C1 segment of cervical spinal cord (tissue), 14 donors: ENCODE measurements at places on chromosomes 4 and X.

DNA sequence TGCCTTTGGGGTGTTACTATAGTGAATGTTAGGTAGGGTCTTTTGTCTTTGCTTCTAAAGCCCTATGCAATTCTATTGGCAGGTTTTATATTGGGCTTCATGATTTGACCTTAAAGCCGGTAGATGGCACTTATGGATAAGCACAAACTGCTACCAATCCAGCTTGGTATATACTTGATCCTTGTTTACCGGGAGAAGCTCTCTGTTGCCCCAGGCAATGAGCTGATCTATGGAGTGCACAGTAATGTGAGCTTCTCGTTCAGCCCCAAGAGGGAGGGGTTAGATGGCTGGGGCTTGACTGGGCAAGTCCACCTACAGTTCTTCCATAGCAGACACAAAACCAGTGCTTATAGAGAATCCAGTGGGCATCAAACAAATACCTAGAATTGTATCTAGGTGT is 287.2 kb upstream of the CT83 start:
- DNase-seq = no peak

DNA sequence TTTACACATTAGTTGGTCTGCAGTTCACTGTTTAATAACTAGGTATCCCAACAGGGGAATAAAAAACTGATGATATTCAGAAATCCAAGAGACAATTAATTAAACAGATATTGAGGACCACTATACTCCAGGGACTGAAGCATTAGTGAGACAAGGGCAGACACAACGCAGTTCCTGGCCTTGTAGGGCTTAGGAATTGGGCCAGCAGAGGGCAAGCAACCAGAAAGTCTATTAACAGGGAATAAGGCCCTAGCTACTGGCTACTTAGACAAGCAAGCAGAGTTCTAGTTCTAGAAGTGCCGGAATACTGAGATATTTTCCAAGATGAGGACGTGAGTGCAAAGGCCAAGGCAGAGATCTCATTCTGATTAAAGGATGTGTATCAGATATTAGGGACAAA is 58.6 kb upstream of the ADGRA3 start:
- no peak for DNase-seq

DNA sequence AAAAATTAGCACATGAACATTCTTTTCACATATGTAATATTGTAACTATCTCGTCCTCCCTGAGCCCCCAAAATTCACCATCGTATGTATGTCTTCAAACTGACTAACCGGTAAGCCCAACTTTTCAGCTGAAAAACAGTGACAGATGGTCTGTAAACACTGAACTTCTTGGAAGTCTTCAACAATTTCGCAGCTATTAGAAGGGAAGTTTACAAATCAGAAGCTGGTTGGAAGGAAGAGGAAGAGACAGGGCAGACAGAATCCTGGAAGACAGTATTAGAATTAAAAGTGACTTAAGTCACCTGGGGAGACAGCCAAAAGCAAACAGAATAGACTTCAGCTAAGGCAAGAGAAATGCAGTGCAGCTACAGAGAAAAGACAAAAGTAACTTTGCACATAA is 858.4 kb downstream of the ADGRL3 start:
- no peak for DNase-seq

GRCh38 chr4:57691370-57691769 is 581.2 kb upstream of the IGFBP7 start:
- DNase-seq = no peak

GRCh38 chr4:54082168-54082567 is 17.8 kb upstream of the CHIC2 start:
- no peak for DNase-seq

DNA sequence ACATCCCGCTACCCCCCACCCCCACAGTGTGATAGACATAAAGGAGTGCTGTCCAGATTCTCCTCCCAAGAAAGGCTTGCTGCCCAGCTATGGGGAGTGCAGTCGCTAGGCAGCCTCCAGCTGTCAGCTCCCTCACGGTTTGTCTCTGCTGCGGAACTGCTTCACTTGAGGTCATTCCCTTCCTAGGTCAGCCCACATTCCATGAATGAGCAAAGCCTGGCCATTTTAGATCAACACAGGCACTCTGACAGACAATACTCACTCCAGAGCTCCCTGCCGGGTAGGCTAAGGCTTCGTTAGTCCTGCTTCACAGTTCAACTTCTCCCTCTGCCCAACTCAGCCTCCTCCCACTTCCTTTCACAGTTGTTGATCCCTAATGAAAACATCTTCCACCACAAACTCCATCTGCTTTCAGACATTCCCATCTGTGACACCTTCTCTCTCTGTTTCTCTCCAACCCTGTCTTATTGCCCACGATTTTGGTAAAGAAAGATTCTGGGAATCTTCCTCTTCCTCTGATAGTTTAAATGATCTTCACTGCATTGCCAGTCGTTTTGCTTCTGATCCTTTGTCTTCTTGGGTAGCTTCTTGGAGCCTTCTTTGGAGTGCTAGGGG is 318.9 kb upstream of the F9 start:
- no peak for DNase-seq

- no peak for DNase-seq
Observed at GRCh38 chrX:17038277-17038676, 91.8 kb downstream of the REPS2 start.

- DNase-seq = no peak
Observed at GRCh38 chrX:124242131-124242530, 90.3 kb upstream of the TEX13D start.

DNA sequence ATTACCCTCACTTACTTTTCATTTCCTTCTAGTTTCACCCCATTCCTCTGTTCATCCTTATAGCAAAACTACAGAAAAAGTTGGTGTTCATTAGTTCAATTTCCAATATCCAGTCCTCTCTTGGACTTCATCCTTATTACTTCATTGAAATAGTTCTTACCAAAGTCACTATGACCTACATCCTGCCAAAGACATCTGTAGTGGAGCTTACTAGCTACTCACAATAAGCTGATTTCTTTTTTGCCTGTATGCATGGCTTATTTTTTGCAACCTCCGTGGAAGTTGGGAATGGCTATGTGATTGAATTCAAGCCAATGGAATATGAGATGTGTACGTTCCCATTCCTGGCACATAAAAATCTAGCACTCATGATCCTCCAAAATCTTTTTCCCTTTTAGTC is 4.6 kb upstream of the CDKL2 start:
- DNase-seq = no peak

GRCh38 chr4:10074767-10075105 is 41.9 kb downstream of the WDR1 start:
- DNase-seq = no peak

GRCh38 chrX:41759817-41760216 is 35.8 kb downstream of the GPR82 start:
- DNase-seq = no peak

DNA sequence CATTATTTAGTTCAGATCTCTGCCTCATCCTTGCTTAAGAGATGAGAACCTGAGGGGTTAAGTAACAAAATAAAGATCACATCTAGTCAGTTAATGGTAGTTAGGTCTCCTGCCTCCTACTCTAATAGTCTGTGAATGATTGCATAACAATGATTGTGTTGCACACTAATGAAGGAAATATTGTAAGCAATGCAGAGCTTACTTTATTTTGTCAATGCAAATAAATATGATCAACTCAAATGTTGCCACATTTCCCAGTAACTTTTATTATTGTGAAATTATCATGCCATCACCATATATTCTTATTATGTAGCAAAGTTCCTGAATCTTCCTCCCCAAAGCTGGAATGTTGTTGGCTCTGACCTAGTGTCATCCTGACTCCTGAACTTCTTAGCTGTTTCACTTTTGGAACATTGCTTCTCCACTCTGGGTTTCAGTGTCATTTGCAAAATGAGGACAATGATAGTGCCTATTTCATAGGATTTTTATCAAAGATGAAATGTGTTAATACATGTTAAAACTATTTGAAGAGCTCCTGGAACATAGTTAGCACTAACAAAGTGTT is 17.0 kb upstream of the GABRA4 start:
- DNase-seq = no peak

DNA sequence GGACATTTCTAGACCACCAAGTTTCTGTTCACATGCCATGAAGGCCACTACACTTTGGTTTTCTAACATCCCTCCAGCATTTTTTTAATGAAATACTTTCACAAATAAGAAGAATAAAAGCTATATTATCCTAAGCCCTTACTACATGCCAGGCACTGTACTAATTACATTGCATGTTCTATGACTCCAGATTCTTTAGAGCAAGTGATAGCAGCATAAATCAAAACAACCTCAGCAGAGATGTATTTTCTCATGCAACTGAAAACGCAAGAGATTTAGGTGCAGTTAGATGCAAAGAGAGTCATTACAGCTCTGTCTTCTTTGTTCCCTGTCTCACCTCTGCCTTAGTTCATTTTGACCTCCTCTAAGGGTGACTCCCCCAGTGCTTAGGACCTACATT is 230.0 kb downstream of the LDB2 start:
- no peak for DNase-seq

- no peak for DNase-seq
Observed at GRCh38 chrX:118988911-118989310, 14.5 kb downstream of the LONRF3 start.

GRCh38 chrX:87636533-87636932 is 118.9 kb downstream of the KLHL4 start:
- DNase-seq = no peak

DNA sequence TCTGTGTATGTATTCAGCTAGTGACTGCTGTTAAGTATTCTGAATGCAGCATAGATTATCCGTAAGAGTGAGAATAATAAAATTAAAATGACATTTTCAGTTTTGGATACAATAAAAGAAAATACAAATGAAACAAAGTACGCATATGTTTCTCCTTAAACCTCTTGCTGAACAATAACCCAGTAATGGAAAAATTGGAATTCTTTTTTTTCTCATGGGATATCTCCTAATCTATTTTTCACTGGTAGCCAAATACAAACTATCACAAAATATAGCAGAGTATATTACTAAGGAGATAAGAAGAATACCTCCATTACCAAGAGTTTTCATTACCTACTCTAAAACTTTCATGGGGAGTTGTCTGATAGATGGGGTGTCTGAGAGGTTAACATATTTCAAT is 6.0 kb downstream of the RAB28 start:
- DNase-seq = no peak

DNA sequence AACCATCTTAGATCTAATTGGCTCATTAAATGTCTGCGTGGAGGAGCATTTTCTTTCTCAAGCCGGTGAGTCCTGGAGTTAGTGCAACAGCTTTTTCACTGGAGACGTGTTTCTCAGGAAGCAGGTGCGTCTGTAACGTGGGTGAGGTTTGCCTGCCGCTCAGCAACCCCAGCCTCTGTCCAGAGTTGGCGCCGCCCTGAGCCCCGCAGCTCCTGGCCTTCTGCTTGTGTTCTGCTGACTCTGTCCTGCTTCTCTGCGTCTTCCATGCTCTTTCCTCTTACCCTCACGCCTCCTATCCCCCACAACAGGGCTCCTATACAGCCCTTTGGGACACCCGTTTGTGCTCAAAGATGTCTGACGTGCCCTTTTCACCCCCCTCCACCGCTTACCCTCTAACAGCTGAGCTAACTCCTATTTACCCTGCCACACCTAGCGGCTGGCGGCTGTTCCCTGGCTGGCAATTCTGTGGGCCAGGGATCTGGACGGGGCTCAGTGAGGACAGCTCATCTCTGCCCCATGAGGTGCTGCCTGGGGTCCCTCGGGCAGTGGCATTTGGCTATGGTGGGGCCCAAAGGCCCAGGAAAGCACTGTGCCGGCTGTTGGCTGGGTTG is 18.8 kb downstream of the DOK7 start:
- no peak for DNase-seq

DNA sequence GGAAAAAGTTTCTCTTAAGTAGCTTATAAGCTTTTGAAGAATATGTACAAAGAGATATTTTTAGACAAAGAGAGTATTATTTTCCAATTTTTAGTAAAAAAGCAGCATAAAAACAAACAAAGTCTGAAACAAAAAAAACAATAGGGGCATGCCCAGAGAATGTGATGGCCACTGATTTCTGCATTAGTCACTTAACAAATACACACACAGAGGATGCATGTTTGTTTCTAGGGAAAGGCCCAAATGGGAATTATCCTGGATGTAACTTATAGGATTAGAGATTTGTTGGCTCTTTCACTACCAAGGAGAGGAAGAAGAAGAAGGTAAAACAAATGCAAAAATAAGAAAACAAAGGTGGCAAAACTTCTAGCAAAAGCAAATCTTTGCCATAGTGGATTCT is 95.9 kb upstream of the SCOC start:
- DNase-seq = no peak
